NCI-H510A (cell line): ENCODE measurements at places on chromosomes 2 and 18.

GRCh38 chr2:27973592-27973991 is 83.1 kb downstream of the BABAM2 start:
- DNase-seq, result no peak

DNA sequence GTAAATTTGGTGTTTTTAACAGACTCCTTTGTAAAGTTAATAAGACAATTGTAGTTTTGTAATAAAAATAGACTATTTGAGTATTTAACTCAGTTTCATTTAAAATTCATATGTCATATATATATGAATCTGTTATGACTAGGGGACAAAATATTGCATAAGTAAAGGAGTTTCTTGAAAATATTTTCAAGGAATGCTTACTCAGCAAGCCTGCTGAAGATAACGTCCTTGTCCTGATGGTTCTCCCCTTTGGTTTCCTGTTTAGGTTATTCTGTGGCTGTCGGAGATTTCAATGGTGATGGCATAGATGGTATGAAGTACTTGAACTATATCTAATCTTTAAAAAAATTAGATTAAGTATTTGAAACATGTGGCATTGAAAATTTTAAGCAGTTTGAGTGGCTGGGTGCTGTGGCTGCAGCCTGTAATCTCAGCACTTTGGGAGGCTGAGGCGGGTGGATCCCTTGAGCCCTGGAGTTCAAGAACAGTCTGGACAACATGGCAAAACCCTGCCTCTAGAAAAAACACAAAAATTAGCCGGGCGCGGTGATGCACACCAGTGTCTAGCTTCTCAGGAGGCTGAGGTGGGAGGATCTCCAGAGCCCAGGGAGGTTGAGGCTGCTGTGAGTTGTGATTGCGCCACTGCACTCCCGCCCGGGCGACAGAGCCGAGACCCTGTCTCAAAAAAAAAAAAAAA is 47.1 kb downstream of the ITGAV start:
- no peak for DNase-seq

DNA sequence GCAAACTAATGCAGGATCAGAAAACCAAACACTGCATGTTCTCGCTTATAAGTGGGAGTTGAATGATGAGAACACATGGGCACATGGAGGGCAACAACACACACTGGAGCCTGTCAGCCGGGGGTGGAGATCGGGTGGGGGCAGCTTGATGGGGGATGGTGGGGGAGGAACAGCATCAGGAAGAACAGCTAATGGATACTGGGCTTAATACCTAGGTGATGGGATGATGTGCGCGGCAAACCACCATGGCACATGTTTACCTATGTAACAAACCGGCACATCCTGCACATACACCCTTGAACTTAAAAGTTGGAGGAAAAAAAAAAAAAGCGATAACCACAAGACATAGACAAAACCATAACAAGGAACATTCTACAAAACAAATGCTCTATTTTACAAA is 10.4 kb downstream of the CHMP3 start:
- no peak for DNase-seq

DNA sequence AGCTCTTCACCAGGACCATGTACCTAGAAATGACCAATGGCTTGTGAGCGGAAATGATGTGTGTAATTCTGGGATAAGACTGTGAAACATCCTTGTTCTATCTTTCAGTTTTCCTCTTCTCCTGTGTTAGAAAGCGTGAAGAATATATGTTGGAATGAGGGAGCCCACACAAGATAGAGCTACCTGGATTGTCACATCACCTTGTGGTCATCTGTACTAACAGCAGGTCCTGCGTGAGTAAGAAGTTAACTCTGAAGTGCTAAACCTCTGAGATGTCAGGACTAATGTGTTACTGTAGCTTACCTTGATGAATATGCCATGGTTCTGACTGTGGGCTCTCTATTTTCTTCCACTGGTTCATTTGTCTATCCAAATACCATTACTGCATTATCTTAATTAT is 75.6 kb downstream of the FASTKD2 start:
- DNase-seq, result no peak

GRCh38 chr18:24414349-24415003 is 12.0 kb upstream of the IMPACT start:
- DNase-seq, result no peak

DNA sequence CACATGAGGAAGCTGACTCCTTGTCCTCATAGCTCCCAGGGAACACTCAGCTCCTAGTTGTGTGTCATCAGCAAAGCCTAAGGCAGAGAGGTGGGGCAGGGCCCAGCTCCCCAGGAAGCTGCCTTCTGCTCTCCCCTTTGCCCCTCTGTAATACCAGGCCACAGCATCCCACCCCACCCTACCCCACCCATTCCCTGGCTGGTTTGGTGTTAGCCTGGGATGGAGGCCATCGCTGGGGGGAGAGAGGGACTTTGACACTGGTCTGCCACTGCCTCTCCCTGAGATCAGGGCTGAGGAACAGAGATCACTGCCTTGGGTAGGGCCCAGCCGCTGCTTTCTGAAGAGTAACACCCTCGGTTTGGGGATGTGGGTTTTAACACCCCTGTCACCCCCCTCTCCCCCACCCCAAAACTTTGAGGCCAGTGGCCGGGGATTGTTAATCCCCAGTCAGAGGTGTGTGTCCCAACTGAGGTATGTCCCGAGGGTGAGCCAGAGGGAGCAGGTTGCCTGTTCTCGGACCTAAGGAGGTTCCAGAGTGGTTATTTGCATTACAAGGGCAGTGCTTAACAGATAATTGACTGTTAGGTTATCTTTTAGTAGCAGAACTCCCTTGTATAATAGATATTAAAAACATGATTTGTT is 41.4 kb downstream of the TET3 start:
- no peak for DNase-seq

GRCh38 chr2:169765523-169765922 is 31.9 kb downstream of the KLHL23 start:
- no peak for DNase-seq

GRCh38 chr2:200189964-200190363 is 116.5 kb upstream of the SPATS2L start:
- no peak for DNase-seq

- DNase-seq, result no peak
Measured at GRCh38 chr18:63160172-63160995, 159.2 kb downstream of the BCL2 start.

GRCh38 chr2:168119515-168120141 is 127.8 kb downstream of the STK39 start:
- no peak for DNase-seq

GRCh38 chr2:238136820-238137537 is 1.5 kb upstream of the KLHL30 start:
- DNase-seq, result no peak

DNA sequence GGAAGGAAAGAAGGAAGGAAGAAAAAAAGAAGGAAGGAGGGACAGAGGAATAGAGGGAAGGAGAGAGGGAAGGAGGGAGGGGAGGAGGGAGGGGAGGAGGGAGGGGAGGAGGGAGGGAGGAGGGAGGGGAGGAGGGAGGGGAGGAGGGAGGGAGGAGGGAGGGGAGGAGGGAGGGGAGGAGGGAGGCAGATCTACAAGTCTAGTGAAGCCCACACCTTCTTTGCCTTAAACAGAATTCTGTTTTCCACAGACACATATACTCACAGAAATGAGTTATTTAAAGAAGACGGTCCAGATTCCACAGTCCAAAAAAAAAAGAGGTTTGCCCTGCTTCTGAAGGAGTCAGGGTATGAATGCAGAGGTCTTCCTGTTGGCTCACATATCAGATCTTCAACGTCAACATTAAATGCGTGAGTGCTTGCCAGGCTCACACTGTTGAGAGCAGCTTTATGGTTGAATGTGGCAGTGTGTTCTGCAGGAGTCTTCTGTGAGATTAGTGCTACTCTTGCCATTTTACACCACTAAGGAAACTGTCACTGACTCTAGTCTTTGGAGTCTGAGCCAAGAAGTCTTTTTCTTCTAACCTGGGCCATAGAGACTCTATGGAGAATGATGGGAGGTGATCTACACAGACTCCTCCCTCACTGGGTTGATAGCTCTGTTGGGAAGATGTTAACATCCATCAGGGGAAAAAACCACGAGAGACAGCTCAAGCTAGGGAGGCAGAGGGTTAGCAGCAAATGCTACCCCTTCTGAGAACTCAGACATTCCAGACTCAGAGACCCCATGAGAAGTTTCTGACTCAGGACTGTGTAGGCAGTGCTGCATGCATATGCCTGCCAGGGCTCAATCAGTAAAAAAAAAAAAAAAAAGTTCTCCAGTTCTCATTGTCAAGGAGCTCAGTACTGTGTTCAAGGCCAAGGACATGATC is 23.3 kb downstream of the PAX8 start:
- DNase-seq, result no peak

DNA sequence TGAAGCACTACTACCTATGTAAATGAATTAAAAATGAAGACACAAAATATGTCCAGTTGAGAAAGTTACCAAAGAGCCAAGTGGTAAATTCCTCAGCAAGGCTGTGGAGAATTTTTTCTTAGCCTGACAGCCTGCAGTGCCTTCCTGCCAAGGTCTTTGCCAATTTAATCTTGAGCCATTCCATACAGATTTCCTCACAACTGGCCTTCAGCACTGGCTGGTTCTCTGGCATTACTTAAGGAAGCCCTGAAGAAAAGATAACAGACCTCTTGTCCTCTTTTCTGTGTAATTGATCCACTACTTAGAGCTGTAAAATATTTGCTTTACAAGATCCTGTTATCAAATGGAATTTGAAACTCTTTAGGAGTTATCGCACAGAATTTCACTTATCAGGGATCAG is 334.2 kb upstream of the LRRTM1 start:
- no peak for DNase-seq

- no peak for DNase-seq
Measured at GRCh38 chr2:204364860-204365535, 180.3 kb upstream of the PARD3B start.

- no peak for DNase-seq
Measured at GRCh38 chr2:142056784-142057183, 74.0 kb downstream of the LRP1B start.
